Kidney epithelial cell (primary cell): ENCODE measurements at places on chromosomes 1 and 21.

DNA sequence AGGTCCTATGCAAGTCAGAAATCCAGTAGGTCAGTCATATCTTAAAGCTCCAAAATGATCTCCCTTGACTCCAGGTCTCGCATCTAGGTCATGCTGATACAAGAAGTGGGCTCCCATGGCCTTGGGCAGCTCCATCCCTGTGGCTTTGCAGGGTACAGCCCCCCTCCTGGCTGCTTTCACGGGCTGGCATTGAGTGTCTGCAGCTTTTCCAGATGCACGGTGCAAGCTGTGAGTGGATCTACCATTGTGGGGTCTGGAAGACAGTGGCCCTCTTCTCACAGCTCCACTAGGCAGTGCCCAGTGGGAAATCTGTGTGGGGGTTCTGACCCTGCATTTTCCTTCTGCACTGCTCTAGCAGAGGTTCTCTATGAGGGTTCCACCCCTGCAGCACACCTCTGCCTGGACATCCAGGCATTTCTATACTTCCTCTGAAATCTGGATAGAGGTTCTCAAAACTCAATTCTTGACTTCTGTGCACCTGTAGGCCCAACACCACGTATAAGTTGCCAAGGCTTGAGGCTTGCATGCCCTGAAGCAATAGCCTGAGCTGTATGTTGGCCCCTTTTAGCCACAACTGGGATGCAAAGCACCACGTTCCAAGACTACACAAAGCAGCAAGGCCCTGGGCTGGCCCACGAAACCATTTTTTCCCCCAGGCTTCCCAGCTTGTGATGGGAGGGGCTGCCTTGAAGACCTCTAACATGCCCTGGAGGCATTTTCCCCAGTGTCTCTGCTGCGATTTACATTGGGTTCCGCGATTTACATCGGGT is 472.7 kb downstream of the NPHP4 start:
- DNase-seq, result no peak

DNA sequence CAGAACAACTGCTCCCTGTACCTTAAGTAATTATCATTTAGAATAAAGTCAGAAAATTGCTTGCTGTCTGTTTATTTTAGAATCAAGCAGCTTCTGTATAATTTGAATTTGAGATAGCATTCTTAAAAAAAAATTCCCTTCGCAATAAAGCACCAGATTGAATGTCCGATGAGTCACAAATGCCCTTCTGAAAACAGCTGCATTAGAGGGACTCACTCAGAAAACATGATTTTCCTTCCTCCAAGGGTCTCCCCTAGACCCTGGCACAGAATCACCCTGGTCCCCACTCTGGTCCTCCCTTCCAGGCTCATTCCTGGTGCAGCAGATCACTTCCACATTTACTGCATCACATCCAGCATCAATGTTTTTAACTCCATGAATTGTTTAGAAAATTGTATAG is 471.1 kb upstream of the VAMP3 start:
- peak; percentile 38 for DNase-seq

DNA sequence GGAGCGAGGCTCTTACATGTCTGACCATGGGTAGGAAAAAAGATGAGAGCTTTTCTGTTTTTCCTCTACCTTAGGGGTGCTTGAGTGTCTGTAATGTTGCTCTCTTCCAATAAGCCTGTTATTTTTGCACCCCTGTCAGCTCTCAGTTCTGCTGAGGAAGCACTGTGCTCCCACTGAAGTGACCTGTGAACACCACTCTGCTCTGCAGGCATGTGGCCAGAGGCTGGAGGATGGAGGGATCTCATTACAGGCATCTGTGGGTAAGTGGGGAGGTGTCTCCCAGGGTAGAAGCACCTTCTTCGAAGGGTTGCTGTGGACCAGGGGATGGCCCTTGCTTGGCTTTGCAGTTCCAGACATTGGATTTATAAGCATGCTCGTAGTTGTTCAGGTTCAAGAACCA is 56.8 kb upstream of the RBM15 start:
- DNase-seq, result no peak

DNA sequence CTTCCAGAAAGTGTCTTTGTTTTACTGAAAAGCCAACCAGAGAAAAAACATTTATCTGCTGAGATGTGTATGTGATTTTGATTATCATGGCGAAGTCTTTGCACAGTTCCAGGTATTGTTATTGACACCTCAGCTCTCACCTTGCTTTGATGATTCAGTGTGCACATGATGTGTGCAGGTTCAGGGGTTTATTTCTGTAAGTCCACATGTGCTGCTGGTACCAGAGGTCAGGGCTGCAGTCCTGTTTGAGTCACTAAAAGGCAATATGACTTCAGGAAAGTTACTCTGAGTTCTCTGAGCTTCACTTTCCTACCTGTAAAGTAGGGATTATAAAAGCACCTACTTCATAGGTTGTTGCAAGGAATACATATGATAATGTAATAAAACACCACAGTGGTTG is 97.1 kb downstream of the CNIH3 start:
- DNase-seq, result no peak

GRCh38 chr1:91404151-91405012 is at the start of gene HFM1:
TSS of gene HFM1 (minus strand) at chr1:91404837. CDS start at chr1:91401082, 3,755 bp downstream.
- no peak for DNase-seq

DNA sequence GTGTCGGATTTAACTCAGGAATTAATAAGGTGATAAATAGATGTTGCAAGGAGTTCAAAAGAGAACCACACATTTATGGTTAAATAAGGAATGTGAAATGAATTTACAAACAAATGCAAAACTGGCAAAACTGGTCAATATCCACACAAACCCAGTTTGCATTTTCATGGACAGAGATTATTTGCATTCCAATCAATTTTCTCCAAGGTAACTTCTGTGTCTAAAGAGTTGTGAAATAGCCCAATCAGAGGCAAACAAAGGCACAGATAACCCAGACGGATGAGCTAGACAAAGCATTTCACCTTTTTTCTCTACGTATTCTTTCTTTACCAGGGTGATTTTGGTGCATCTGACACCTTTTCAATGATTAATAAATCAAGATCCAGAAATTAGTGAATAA is 63.9 kb downstream of the MAP3K7CL start:
- no peak for DNase-seq

GRCh38 chr1:60245324-60245723 is 171.8 kb upstream of the C1orf87 start:
- no peak for DNase-seq

- DNase-seq, result no peak
These were observed 58.8 kb downstream of the RAB3GAP2 start for GRCh38 chr1:220213382-220213983.

- DNase-seq, result no peak
These were observed 100.7 kb upstream of the KIF26B start for GRCh38 chr1:245054105-245054504.

DNA sequence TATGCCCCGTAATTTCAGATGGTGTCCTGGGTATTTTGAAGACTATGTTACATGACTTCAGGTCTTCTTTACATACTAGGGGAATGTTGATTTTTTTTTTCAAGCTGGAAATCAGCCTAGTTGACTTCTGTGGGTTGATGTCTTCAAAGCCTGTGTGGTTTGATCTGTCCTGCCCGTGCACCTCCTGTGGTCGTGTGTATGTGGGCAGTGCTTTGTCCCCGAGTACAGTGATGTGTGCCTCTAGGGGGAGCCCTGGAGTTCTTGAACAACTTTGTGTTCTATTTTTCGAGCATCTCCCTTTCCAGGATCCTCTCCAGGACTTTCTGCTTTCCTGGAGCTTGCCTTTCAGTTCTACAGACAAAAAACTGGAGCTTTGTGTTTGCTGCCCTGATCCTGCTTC is 28.9 kb downstream of the OBSCN start:
- DNase-seq, result no peak

DNA sequence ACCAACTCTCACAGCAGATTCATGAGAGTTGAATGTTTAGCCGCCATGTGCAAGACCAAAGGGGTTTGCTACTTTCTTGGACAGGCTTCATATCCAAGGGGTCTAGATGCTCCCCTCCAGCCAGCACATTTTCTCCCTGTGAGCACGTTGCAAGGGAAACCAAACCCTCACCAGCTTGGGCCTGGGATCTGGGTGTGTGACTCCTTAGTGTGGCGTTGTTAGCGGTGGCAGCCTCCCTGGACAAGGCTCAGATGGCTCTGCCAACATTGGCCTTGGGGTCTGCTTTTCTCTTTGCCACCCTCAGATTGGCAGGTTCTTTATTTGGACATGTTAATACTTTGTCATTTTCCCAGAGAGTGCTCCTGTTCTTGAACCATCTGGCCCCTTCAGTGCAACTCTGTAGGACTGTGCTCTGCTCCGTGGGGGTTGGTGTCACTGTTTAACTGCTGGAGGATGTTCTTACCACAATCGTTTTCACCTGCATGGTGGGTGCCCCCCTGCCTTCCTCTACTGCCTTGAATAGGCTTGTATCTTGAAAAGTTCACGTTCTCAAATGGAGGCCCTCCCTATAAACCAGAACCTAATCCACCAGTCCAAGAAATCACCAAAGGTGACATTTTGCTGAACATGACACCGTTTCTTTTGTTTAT is 13.4 kb downstream of the ABCG1 start:
- no peak for DNase-seq

GRCh38 chr1:64748222-64748621 is 3.3 kb downstream of the RAVER2 start:
- no peak for DNase-seq

DNA sequence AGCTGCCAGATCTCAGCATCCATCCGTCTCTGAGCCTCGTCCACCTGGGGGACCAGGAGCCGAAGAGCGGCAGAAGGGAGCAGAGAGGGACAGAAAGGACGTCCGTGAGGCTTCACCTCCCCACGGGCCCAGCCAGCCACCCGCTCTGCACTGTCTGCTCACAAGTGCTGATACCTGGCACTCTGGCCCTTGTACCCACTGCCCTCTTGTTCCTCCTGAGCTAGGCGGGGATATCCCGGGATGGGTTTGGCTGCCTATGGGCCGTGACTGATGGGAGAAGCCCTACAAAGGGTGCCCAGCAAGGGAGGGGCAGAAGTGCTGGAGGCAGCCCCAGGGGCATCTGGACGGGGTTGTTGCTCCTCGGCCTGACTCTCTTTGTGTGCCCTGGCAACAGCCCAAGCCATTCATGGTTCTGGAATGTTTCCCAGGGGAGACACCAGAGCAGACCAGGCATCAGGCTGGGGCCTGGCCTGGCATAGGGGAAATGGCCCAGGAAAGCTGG is 57.6 kb downstream of the LDLRAD2 start:
- DNase-seq, result peak; percentile 85

DNA sequence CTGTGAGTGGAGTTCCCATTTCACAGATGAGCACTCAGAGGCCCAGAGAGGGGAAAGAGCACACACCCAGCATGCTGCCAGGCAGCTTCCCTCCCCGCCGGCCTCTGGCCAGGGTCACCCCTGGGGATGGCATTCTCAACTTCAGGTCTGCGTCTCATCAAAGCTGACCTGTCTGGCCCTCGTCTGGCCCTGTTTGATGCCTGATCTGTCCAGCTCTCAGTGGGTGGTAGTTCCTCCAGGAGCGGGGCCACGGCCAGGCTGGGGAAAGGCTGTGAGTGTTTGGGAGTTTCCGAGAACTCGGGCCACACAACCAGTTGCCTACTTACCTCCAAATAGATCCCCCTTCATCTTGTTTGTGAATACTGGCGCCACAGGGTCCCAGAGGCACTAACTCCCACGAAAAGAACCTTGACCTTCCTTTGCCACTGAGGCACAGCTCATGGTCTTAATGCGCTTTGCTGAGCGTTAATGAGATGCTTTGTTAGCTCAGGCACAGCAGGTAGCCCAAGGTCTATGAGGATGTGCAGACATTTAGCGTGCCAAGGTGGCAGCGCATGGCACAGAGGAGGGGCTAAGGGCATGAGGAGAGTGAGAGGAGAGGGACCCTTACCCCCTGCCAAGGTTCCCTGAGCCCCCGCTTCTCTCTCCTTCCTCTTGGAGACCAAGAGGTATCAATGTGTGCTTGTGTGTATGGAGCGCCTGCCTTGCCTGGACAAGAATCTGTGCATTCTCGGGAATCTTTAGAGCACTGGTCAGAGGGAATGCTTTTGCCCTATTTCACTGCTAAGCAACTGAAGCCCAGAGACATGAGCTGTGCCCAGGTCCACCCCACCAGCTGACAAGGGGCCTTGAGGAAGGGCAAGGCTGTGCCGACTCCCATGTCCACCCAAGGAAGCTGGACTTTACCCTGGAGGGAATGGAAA is 61.2 kb downstream of the DISP3 start:
- DNase-seq, result no peak

- no peak for DNase-seq
These were observed 905 bp downstream of the LIX1L start for GRCh38 chr1:145956781-145957442.

DNA sequence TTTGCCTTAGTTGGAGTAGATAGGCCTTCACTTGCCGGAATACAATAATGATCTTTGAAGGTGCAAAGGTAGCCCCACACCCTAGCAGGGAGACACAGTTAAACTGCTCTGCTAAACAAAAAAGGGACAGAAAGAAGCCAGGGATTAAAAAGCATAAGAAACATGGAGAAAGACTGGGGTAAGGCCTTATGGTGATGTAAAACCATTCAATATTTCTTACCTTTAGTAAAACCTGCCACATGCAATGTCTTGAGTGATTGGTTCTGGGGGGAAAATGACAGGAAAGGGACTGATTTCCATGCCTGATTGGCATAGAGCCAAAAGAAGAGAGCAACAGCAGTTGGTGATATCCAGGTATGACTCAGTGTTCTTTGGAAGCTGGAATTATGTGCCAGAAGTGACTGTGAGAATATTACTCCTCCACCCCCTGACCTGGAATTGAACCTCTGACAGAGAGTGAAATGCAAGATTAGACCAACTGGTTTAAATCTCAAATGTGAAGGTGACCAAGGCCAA is 8.1 kb downstream of the DNASE2B start:
- no peak for DNase-seq

GRCh38 chr21:16310176-16310575 is 580.4 kb downstream of the USP25 start:
- no peak for DNase-seq

GRCh38 chr1:203421246-203421645 is 54.4 kb upstream of the PRELP start:
- no peak for DNase-seq

- DNase-seq, result no peak
These were observed 642 bp downstream of the MLLT11 start for GRCh38 chr1:151060657-151061421.

DNA sequence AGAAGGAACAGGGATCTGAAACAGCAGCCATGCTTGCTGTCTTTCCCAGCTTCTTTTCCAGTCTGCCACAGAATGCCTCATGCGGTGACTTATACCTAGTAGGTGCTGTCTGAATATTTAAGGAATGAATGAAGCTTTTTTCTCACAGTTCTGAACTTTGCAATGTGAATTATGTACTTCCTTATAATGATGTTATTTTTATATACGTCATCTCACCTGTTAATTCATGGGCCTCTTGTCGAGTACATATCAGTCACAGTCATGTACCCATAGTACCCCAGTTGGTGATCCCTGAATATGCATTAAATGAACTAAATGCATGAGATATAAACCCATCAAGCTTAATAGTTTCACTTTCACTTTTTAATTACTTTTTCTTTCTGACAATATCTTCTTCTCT is 132.7 kb downstream of the NTNG1 start:
- no peak for DNase-seq
